ENCODE measurements at places on chromosomes 2 and 18. TPM values are rescaled to one million over a fixed set of nuclear protein-coding genes. Genes with fewer than 3 reads are reported as not detected.

GRCh38 chr2:146415291-146415690 is 1429.5 kb upstream of the ACVR2A start:
- H3K4me1 ChIP-seq = no peaks in the 10 kb centered on the region
- DNase-seq = no peak
- no peaks in the 10 kb centered on the region for H3K36me3 ChIP-seq

DNA sequence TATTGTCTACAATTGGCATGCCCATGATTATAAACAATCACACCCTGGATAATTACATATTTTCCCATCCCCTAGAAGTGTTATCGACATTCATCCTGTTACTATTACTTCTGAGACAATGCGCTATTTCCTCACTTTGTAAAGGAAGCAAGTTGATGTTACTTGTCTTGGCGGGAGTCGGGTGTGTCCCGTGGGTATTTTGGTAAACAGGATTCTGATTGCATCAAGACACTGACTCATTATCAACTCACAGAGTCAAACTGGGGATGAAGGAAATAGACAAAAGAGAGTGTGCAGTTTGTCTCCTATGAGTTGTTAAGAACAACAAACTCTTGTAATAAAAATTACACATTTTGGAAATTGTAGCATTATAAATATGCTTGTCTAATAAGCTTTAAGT is 142.7 kb downstream of the GALR1 start:
- H3K4me3 ChIP-seq = no peak overlapping the region
- no peaks in the 10 kb centered on the region for H3K36me3 ChIP-seq
- no peak overlapping the region for H3K27ac ChIP-seq
- no peaks in the 10 kb centered on the region for H3K27me3 ChIP-seq
- H3K4me1 ChIP-seq = no peaks in the 10 kb centered on the region

DNA sequence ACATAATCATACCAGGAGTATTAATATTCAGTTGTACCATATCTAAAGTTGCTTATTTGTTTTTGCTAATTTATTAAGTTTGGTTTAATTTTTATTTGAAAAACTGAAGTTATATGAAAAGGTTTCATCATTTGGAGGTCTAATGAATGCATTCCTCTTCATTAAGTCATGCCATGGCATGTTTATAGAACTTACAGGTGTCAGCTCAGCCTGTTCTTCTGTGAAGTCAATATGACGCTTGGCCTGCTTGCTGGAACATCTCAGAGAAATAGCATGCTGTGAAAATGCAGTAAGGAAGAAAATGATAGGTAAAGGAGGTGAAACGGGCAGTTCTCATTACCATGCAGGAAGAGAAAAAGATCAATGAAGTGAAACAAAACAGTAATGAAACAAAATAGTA is 58.2 kb downstream of the RAPH1 start:
- H3K27ac ChIP-seq = no peak overlapping the region
- no peak overlapping the region for H3K4me3 ChIP-seq
- no peaks in the 10 kb centered on the region for H3K4me1 ChIP-seq
- H3K27me3 ChIP-seq = no peaks in the 10 kb centered on the region
- H3K36me3 ChIP-seq = no peaks in the 10 kb centered on the region
- DNase-seq = no peak

GRCh38 chr2:236676136-236676873 is 106.7 kb downstream of the ACKR3 start:
- H3K27me3 ChIP-seq = peaks cover 27% of the 10 kb centered on the region
- no peak for DNase-seq
- no peaks in the 10 kb centered on the region for H3K4me1 ChIP-seq
- H3K27ac ChIP-seq = no peak overlapping the region

- no peaks in the 10 kb centered on the region for H3K27me3 ChIP-seq
- no peaks in the 10 kb centered on the region for H3K4me1 ChIP-seq
- H3K4me3 ChIP-seq = no peak overlapping the region
- DNase-seq = no peak
- H3K36me3 ChIP-seq = no peaks in the 10 kb centered on the region
Observed at GRCh38 chr2:58516695-58517094, 275.6 kb upstream of the FANCL start.

DNA sequence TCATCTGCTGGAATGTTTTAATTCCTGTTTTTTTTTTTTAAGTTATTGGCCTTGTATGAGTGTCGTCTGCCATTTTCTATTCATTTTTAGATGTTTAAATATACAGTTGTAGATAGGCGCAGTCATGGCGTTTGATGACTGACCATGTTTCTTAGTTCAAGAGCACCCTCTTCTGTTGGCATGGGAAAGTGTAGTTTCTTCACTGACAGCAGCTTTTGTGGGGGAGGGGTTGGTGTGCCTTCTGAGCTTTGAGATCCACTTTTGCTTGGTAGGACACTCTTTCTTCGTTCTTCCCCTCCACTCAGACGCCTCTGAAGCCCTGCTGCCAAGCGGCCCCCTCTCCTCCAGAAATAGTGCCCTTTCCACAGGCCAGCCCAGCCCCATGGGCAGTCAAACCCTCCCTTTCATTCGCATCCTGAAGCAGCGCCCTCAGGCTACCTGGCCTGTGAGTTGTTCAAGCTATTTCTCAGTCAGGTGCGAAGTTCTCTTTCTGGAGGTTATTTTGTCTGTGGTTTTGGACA is 492.0 kb downstream of the TNS1 start:
- DNase-seq = peak; percentile 5
- H3K27me3 ChIP-seq = no peaks in the 10 kb centered on the region
- no peak overlapping the region for H3K27ac ChIP-seq
- no peaks in the 10 kb centered on the region for H3K4me1 ChIP-seq
- H3K36me3 ChIP-seq = no peaks in the 10 kb centered on the region

DNA sequence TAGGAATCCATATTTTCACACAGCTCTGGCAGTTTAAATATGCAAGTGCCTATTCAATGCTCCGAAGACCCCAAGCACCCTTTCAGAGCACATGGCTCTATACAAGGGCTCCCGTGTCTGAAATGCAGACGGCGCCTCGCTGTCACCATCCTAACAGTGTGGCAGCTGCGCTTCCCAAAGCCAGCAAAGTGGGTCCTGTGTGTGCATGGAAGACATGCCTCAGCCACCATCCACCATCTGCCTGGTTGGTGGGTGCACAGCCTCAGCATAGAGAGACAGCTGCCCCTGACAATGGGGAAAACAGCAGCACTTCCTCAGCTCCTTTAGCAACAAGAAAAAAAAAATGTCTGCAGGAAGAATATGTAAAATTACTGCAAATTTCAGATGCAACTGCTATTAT is 218.1 kb downstream of the SP3 start:
- no peaks in the 10 kb centered on the region for H3K27me3 ChIP-seq
- no peak overlapping the region for H3K4me3 ChIP-seq
- H3K27ac ChIP-seq = no peak overlapping the region
- DNase-seq = no peak

DNA sequence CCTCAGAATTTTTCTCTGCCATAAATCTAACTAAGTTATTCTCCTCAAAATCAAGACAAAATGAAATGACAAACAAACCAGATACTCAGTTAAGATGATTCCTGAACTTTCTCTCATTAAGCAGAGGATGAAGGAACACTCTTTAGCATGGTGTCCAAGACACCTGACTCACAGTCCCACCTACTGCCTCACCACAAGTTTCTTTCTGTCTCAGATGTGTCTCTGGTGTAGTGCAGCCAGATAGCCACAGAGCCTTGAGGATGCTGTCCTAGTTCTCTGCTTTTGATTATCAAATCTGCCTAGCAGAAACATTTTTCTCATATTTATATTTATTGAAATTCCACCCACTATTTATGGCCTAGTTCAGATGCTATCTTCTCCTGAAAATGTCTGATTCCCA is 103.6 kb upstream of the TMEM200C start:
- H3K4me3 ChIP-seq = no peak overlapping the region
- DNase-seq = no peak
- H3K36me3 ChIP-seq = no peaks in the 10 kb centered on the region

The SCN7A gene
- 0.09 TPM for total RNA-seq

- no peak overlapping the region for H3K4me3 ChIP-seq
- H3K36me3 ChIP-seq = peaks cover 12% of the 10 kb centered on the region
- H3K27me3 ChIP-seq = peaks cover 12% of the 10 kb centered on the region
- H3K4me1 ChIP-seq = no peaks in the 10 kb centered on the region
- H3K27ac ChIP-seq = no peak overlapping the region
- DNase-seq = no peak
Observed at GRCh38 chr2:108925735-108926134, 63.3 kb downstream of the EDAR start.

- peak overlapping the region; percentile 97 for H3K27ac ChIP-seq
- peaks cover 35% of the 10 kb centered on the region for H3K4me1 ChIP-seq
- H3K4me3 ChIP-seq = peak overlapping the region; percentile 41
- peaks cover 3% of the 10 kb centered on the region for H3K36me3 ChIP-seq
Observed at GRCh38 chr2:85852152-85852840, 36.5 kb downstream of the ST3GAL5 start.

DNA sequence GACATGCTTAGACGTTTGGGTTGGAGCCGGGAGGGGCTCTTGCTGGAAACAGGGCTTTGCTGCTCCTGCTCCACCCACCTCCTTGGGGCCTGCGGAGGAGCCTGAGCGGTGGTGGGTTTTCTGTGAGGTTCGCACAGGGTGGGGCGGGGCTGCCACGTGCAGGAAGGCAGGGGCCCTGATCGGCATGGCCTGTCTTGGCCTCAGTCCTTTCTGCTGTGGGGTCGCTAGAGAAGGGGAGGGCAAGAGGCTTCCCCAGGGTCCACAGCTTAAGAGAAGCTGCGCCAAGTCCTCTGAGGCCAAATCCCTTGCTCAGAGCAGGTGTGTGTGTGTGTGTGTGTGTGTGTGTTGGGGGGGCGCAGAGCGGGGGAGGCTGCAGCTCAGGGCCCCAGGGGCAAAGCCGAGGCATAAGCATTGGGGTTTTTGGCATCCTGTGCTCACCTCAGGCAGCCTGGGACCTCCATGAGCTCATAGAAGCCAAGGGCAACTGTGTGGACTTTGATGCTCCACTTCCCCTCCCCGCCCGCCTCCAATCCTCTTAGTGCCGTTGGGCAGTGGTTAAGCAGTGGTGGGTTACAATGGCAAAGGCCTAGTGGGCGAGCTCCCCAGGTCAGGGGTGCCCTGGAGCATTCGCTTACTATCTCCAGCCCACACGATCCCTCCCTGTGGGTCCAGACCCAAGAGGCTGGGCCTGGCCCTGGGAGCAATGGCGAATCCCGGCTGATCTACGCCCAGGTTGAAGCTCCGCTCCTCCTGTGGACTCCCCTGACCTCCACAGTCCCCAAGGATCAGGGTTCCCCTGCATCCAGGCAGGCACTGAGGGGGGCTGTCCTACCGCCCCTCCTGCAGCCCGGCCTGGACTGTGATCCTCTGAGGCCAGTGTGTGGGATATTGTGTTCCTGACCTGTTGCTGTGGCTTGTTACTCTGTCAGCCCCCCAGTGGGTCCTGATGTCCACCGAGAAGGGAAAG is 28.9 kb downstream of the TOGARAM2 start:
- H3K4me1 ChIP-seq = peaks cover 58% of the 10 kb centered on the region
- H3K27ac ChIP-seq = peak overlapping the region; percentile 96
- no peaks in the 10 kb centered on the region for H3K36me3 ChIP-seq
- peak; percentile 31 for DNase-seq
- H3K27me3 ChIP-seq = no peaks in the 10 kb centered on the region
- H3K4me3 ChIP-seq = peak overlapping the region; percentile 30

DNA sequence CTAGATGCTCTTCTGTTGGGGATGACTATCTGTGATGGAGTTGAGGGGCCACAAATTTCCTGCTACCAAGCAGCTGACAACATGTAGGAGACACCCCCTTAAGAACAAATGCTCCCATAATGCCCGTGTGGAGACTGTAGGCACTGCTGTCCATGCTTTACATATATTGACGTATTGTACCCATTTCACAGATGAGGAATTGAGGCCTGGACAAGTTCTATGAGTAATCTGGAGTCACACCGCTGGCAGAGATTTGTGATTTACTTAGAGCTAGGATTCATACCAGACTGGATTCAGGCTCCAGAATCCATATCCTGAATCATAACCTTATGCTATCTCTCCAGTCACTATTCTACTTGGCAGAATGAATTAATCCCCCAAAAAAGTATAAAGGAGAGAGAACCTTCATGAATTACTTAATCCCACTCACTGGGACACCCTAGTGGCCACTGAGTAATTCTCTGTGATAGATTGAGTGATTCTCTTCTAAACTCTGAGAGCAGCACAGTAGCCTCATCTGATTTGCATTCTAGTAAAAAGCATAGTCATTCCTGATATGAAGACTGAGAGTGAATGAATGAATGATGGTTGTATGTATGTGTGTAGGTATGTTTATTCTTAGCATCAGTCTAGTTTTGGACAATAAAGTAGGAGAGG is 460.7 kb upstream of the MEIS1 start:
- H3K36me3 ChIP-seq = no peaks in the 10 kb centered on the region
- no peaks in the 10 kb centered on the region for H3K27me3 ChIP-seq
- H3K4me1 ChIP-seq = no peaks in the 10 kb centered on the region
- DNase-seq = no peak

DNA sequence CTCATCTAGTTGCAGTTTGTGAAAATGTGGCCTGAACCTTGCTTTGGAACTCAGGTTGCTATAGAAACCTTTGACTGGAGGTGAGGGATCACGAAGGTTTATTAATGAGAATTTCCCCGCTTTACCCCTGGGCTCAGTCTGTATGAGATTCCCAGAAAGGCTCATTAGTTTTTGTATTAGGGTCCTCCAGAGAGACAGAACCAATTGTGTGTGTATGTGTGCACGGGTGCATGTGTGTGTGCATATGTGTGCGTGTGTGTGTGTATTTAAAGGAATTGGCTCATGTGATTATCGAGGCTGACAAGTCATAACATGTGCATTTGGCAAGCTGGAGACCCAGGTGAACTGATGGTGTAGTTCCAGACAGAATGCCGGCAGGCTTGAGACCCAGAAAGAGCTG is 113.8 kb upstream of the DLX2 start:
- no peak for DNase-seq
- no peak overlapping the region for H3K4me3 ChIP-seq
- no peak overlapping the region for H3K27ac ChIP-seq
- no peaks in the 10 kb centered on the region for H3K27me3 ChIP-seq

DNA sequence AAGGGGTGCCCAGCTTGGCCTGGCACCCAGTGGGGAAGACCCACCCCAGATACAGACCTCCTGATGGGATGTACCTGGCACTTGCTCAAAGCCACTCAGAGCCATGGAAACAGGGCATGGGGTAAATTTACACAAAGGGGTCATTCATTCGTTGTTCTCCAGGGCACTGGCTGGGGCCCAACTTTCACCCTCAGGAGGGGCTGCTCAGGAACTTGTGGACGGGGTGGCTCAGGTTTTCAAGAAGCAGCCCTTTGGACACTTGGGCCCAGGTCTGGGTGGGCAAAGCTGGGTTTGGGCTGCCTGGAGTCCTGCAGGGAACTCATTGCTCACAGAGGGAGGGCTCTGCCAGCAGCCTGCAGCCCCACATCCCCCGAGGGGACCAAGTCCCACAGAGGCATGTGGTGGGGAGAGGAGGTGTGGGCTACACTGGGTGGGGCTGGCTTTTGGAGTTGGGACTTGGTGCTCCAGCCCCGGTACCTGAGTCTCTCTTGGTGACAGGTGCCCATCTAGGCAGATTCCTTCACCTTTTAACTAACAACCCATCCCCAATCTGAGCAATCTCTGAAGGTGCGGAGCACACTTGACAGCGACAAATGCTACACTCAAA is 172.3 kb downstream of the CELF4 start:
- H3K4me1 ChIP-seq = no peaks in the 10 kb centered on the region
- no peak for DNase-seq
- no peak overlapping the region for H3K4me3 ChIP-seq

The POTEJ gene
- total RNA-seq = not detected

GRCh38 chr2:178333851-178334250 is 117.1 kb downstream of the PRKRA start:
- no peak for DNase-seq
- no peaks in the 10 kb centered on the region for H3K4me1 ChIP-seq
- H3K36me3 ChIP-seq = no peaks in the 10 kb centered on the region
- H3K4me3 ChIP-seq = no peak overlapping the region

The SLC30A3 gene
- total RNA-seq = 0.06 TPM
